ENCODE measurements at places on chromosomes 7 and 10.

GRCh38 chr10:8056378-8056777 is 1.9 kb downstream of the GATA3 start:
- DNase-seq: no peak

- no peak for DNase-seq
Observed at GRCh38 chr7:101162551-101163278, 2.7 kb downstream of the VGF start.

DNA sequence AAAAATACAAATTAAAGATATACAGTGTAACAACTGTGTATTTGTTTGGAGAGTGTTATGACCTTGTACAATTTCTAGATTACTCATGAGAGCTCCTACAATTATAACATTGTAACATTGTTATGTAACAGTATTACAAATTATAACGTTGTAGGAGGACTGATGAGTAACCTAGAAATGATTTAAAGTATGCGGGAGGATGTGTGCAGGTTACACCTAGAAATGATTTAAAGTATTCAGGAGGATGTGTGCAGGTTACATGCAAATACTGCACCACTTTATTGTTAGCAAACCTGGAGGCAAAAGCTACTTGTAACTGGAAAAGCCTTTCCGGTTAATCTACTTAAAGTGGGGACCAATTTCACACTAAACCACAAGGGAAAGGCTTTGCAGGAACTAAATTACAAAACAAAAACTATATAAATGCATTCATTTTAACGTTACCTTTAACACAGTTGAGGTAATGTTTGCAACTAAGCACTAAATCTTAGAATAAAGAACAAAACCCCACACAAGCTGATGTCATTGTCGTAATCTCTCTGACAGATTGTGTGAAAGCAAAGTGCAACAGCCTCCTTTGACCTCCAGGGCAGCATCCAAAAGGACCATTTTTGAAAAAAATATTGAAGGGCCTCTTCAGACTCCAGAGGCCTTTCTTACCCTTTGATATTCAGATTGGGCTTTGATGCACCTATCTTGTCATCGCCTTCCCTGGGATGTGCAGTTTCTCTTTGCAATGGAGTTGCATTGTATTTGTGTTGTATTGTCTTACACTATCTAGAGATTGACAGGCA is 522.1 kb upstream of the FOXK1 start:
- peak; percentile 73 for DNase-seq

- no peak for DNase-seq
Observed at GRCh38 chr7:99383791-99384370, 9.4 kb downstream of the ARPC1B start.
